ENCODE measurements at places on chromosomes 16 and 17. TPM values are rescaled to one million over a fixed set of nuclear protein-coding genes. Genes with fewer than 3 reads are reported as not detected.

DNA sequence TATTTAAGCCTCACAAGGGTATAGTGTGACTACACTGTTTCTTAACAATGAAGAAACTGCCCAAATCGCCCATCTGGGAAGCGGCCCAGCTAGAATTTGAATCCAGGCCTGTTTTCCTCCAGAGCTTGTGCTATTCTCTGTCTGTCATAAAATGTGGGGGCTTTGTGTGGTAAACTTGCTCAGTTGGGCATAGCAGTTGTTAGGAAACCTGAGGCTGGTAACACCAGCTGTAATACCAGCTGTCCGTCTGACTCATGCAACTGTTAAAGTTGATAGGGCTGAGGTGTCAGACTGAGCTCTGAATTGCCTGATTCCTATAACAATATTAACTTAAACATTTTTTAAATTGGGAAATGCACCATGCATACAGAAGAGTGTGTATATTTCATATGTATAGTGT is 9.3 kb downstream of the NOD2 start:
- no peak for DNase-seq

DNA sequence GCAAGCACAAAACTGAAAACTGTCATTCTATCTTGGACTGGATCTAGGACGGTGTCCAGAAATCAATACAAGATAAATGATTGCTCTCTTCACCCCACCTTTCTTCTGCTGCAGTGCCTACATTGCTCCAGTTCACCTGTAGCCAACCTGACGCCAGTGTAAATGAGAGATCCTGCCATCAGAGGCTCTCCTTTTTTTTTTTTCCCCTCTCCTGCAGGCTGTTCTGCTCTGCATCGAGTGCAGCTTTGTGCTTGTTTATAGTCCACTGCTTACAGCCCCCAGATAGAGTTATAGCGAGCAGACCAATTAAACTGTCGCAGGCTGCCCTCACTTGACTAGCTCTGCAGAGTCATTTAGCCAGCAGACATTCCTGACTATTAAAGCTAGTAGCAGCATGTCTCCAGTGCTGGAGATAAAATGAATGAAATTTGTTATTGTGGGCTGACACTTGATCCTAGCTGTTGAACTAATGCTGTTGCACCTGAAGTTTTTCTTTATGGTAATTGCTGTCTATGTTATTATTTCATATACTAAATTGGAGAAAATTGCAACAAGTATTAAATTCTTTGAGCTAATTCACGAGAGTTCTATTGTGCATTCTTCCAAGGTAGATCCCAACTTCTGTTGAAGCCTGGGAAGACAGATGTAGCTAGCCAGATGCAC is 257.1 kb downstream of the FTO start:
- peak; percentile 49 for DNase-seq

- no peak for DNase-seq
Observed at GRCh38 chr17:48628649-48629410, 2.7 kb upstream of the HOXB9 start.

DNA sequence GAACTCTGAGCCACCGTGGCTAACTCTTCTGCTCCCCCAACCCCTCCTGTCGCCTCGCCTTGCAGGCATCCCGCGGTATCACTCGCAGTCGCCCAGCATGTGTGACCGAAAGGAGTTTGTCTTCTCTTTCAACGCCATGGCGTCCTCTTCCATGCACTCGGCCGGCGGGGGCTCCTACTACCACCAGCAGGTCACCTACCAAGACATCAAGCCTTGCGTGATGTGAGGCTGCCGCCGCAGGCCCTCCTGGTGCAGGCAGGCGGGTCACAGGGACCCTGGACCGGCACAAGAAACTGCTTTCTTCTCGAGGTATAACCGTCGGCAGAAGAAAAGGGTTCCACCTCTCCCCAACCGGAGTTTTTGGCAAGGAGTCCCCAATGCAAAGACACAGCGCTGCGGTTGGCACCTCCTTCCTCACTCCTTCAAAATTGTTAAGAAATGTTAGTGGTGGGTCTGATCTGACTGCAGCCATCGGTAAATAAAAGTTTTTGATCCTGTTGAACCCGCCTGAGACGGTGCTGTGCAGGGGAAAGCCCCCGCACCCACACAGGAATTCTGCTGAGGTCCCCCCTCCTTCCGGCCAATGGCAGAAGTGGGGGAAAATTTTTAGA is 2.6 kb downstream of the FOXF1 start:
- no peak for DNase-seq

DNA sequence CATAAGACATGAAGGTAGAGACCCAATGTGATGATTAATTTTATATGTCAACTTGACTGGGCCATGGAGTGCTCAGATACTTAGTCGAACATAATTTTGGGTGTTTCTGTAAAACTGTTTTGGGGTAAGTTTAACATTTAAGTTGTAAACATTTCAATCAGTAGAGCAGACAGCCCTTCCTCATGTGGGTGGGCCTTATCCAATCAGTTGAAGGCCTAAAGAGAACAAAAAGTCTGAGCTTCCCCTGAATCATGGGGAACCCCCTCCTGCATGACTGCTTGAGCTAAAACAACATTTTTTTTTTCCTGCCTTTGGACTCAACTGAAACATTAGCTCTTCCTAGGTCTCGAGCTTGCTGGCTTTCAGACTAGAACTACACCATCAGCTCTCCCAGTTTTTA is 327.3 kb upstream of the SOX9 start:
- no peak for DNase-seq

Gene CACNG1
- polyA plus RNA-seq: not detected

Gene SSTR5
- 0.30 TPM for polyA plus RNA-seq

DNA sequence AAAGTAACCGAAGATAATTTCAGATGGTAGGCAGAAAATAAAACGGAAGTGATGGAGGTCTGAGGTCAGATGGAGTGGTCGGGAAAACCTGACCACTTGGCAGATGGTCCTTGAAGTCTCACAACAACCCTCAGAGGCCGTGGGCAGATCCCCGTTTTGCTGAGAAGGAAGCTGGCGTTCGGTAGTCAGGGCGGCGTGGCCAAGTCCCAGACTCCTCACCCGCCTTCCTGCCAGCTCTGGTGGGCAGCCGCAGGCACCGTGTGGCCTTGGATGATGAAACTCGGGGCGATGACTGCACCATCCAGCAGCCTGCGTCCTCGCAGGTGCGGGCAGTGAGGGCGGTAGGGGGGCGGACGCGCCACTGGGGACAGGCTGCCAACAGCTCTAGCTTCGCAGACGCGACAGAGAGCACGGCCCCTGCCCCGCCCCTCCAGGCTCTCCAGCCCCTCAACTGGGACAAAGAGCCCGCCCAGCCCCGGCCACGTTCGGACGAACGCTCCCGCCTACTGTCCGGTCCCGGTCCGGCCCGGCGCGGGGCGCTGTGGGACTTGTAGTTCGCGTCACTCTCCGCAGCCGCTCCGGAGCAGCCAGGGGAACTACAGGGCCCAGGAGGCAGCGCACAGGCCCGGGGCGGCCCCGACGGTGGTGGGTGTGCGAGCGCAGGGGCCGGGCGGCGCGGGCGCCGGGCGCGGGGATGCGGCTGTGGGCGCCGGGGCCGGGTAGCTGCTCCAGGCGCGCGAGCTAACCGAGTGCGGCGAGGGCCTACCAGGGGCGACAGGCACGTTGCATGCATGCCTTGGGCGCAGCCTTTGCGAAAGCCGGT is at the start of gene GPT2:
GPT2 (plus strand) TSS at position 673 of the 823 bp plus-strand sequence. CDS start 354 bp downstream, outside the sequence.
- peak; percentile 89 for DNase-seq

Gene TANGO6
- 6.9 TPM for polyA plus RNA-seq

GRCh38 chr17:69949496-69949895 is 125.5 kb upstream of the KCNJ16 start:
- DNase-seq: no peak

DNA sequence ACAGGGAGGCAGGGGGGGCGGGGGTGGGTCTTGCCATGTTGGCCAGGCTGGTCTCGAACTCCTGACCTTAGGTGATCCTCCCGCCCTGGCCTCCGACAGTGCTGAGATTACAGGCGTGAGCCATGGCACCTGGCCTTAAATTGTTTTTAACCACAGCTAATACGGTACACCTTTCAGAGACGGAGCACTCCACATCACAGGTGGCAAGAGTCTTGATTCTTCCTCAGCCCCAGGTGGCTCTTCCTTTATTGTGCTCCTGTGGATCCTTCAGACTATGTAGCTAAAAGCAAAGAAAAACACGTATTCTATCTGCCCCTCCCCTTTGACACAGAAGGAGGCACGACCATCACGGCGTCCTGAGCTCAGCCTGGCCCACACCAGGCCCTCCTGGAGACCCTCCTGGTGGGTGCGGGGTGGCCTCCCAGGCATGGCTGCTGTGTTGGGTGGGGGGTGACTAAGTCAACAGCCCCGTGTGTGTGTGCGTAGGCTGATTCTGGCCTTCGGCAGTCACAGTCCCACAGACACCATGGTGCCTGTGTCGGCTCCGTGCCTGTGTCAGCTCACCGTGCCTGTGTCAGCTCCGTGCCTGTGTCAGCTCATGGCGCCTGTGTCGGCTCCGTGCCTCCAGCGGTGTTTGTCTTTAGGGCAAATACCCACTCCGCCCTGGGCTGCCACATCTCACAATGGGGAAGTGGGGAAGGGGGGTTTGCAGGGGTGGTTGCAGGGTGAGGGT is 10.8 kb upstream of the SECTM1 start:
- DNase-seq: no peak

DNA sequence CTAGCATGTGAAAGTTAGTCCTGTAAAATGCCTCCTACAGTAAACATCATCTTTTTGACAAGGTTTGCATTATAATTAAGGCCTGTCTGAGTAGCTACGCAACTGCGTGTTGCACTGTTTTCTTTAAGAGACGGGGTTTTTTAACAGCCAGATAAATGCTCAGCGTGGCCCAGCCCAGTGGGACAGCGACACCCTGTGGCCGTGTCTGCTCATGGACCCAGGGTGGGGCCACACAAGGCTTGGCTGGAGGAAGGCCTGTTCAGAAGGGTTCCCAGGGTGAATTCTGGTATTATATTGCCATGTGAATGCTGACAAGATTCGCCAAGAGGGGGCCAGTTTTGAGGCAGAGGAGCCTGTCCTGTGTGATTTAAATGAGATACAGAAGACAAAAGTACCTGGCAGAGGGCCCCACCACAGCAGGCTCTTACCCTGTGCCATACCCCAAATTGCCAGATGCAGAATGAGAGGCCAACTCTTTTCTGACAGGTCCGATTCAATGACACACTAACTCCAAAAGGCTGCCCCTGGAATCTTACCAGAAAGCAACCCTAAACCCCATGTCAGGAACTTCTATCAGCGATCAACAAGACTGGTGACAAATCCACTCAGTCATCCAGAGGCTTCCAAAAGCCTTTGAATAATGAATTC is 65.9 kb upstream of the IRX6 start:
- peak; percentile 48 for DNase-seq

- no peak for DNase-seq
Observed at GRCh38 chr16:74271872-74272271, 24.7 kb upstream of the PSMD7 start.

DNA sequence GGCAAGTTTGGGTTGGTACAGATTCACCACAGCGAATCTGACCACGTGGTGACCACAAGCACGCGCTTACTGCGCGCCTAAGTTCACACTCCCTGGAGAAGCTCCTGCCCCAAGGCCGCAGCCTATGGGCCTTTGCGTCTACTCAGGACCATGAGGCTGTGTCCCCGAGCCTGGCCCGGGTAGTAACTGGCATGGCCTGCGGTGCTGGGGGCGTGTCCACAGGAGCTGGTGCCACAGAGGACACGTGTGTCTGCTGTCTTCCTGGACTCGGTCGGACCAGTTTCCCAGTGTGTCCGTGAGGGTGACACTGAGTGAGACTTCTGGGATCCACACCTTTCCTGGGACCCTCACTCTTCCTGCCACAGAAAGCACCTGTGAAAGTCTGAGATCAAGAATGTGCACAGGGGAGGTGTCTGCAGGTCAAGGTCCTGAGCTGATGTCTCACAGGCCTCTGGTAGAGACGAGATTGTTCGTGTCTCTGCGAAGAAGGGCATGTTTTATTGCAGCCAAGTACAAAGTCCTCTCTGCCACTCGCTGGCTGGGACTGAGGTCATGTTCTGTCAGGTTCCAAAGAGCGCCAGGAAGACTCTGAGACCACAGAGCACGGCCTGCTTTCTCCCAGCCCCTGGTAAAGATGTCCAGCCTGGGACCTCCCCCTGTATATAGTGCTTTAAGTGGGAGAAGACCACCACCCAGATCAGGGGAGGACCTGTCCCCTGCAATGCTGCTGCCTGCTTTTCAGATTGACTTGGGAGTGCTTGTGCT is 25.2 kb upstream of the CAPN15 start:
- no peak for DNase-seq

DNA sequence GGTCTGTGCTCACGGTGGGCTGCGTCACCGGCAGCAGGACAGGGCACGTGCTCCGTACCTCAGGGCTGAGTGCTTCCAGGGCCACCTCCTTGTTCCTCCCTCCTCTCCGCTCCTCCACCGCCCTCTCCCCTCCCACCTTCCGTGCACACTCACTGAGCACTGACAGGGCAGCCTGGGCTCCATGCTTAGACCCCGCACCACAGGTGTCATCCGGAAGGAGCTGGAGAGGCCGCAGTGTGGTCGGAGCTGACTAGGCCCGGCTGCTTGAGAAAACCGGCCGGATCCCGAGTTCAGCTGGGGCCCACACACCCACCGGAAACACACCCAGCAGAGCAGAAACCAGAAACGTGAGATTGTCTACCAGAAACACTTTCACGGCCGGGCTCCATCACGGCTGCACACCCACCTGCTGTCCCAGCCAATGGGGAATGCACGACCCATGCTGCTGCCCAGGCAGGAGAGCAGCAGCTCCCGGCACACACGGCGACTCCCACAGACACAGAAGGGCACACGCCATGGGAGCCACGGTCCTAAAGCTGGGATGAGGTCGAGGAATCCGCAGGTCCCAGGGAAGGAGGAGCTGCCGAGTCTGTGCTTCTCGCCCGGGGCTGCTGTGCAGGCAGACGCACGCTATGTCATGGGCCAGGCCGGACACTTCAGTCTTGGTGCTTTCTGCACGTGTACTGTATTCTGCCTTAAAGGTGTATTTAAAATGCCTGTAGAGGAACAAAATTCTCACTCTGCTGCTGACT is 55.0 kb upstream of the ZNF469 start:
- DNase-seq: no peak

Gene SCARF1
- polyA plus RNA-seq: 5.7 TPM

GRCh38 chr16:59173408-59173831 is 439.3 kb upstream of the GOT2 start:
- no peak for DNase-seq

GRCh38 chr17:246226-246625 is 64.8 kb upstream of the DOC2B start:
- no peak for DNase-seq

GRCh38 chr17:56447171-56447570 is 146.3 kb upstream of the NOG start:
- no peak for DNase-seq

Data from left renal cortex interstitium (tissue), 4 donors.